ENCODE measurements at places on chromosomes 12 and 14.

DNA sequence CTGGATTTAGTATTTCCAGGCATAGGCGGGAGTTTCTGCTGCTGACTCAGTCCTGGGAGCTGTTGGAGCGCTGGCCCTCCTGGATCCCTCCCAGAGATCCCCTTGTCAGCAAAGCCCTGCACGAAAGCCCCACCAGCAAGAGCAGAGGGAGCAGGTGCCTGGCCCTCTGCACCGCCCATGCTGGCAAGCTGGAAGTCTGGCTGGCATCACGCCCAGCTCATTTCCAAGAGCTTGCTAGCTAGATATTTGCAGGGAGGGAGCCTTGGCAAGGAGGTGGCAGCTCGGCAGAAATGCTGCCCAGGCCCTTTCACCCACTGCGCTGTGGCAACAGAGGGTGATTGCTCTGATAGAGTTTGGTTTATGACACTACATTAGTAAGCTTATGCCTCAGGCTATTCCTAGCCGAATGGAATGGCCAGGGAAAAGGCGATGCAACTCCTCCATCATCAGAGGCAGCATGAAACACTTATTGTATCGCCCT lies 193.9 kb downstream of the EMP1 start:
- no peak for DNase-seq

DNA sequence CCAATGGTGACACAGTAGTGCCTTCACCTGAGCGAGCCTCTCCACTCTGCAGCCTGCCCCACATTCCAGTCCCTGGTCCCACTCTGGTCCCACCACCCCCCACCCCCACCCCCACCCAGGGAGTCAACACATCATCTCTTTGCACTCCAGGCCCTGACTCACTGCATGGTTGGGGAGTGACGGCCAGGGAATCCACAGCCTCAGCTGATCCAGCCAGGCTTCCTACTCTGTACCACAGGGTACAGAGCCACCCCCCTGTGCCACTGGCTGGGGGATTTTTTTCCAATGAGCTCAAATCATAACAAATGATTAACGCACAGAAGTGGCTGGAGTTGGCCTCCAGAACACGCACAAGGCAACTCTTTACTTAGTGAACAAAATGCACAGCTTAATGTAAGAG lies 233.7 kb downstream of the NTF3 start:
- no peak for DNase-seq

DNA sequence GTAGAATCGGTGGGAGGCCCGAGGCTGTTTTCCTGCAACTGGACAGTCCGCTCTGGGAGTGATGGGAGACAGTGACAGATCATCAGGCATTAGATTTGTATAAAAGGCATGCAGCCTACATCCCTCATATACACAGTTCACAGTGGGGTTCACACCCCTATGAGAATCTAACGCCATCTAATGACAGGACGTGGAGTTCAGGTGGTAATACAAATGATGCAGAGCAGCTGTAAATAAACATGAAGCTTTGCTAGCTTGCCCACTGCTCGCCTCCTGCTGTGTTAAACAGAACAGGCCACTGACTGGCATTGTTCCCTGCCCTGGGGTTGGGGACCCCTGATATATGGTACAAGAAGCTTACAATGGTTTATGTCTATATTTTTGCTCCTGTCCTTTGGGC lies 179.0 kb downstream of the LRFN5 start:
- no peak for DNase-seq

GRCh38 chr12:26534071-26534470 lies 298.9 kb downstream of the ITPR2 start:
- no peak for DNase-seq

DNA sequence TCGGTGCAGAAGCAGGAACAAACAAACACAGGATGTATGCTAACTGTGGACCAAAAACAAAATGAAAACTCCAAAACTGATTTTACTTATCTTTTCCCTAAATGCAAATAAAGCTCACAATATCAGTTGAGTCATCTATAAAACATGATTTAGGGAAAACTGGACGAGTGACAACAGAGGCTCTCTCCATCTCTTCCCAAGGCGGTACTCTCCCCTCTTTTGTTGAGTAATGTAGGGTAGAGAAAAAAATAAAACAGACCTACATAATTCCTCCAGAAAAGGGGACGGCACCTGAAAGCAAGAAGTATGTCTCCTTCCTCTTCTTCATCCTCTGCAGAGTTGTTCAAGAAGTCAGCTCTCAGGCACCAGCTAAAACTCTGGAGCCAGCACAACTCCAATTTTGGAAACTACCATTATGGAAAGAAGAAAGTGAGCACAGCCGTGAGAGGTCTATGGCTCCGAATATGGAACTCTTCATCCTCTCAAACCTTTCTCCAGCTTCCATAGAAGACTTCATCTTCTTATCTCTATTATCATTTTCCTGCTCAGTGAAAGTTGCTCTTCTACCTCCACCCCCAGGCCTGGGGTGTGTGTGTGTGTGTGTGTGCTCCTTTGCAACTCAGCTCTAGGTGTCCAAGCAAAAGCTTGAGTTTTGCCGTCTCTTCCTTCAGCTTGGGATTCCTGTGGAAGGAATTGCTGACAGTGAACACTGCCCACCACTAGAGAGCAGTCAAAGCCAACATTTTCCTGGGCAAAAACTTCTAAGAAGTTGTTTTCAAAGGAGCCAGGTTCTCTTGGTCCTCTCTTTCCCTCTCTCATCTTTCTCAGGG lies 155.4 kb downstream of the DIO2 start:
- no peak for DNase-seq

DNA sequence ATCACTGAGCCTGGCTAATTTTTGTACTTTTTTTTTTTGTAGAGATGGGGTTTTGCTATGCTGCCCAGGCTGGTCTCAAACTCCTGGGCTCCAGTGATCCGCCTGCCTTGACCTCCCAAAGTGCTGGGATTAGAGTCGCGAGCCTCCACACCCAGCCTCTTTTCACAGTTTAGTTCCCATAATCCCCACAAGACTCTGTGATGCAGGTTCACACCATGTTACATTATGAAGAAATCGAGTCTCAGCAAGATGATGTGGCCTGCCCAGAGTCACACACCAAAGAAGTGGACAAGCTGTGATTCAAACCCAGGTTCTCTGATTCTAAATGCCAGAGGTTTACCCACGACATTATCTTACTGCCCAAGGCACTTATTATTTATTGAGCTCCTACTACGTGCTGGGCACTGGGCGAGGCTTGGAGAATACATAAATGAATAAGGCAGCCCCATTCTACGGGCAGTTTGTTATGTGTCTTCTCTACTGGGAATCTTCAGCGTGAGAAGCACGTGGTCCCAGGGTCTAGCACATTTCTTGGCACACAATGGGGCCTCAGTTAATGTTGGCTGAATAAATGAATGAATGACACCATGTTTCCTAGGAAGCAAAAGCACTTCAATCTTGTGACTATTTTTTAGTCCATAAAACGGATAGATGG lies 23.5 kb upstream of the OASL start:
- no peak for DNase-seq

DNA sequence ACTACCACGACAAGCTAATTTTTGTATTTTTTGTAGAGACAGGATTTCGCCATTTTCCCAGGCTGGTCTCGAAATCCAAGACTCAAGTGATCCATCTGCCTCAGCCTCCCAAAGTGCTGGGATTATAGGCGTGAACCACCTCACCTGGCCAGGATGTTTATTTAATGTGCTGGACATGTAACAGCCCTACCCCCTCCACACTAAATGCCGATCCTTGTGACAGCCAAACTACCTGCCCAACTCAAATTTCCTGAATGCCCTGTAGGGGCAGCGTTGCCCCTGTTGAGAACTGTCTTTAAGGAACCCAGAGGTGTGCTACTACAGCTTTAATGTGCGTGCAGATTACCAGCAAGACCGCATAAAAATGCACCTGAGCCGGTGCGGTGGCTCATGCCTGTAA lies 48.1 kb downstream of the KCNK13 start:
- DNase-seq = no peak

DNA sequence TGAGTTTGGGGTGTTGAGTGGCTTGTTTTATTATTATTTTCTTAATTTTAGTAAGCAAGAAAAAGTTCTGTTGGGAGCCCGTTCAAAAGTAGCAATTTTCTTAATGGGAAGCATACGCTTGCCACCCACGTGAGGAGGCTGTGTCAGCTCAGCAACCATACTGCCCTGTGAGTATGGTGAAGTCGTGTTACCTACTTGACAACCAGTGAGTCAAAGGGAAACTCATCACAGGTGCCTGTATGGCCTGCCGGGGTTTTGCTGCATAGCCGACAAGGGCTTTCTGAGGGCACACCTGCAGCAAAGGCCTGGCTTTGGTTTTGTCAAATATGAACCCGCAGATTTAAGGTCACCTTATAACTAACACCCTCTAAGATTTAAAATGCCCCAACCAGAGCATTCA lies 31.1 kb downstream of the PITPNM2 start:
- peak; percentile 16 for DNase-seq

- no peak for DNase-seq
Measured at GRCh38 chr14:54909817-54910558, 7.4 kb upstream of the GCH1 start.

DNA sequence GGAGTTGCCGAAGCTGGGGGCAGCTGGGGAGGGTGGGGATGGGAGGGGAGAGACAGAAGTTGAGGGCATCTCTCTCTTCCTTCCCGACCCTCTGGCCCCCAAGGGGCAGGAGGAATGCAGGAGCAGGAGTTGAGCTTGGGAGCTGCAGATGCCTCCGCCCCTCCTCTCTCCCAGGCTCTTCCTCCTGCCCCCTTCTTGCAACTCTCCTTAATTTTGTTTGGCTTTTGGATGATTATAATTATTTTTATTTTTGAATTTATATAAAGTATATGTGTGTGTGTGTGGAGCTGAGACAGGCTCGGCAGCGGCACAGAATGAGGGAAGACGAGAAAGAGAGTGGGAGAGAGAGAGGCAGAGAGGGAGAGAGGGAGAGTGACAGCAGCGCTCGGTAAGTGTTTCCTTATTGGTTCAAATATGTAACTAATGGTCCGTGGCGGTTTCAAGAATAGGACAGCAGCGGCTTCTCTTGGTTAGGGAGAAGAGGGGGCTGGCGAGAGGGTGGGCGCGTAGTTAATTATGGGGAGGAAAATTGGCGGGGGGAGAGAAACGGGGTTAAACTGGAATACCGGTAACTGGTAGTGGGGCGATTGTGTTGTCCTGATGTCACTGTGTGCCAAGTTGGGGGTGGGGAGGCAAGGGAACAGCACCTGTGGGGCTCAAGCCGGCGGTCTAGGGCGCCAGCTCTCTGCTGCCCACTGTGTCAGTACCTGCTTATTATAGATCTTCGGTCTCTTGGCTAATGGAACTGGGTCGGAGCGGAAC lies 8.4 kb downstream of the HOXC8 start:
- no peak for DNase-seq

GRCh38 chr12:109716512-109717389 lies 3.1 kb downstream of the FAM222A start:
- no peak for DNase-seq

Measured in stimulated activated CD8-positive, alpha-beta memory T cell treated with anti-CD3 and anti-CD28 coated beads, Interleukin-7, amount 100 ng/mL, for 4 hours (primary cell).